Kasumi-1 (cell line): ENCODE measurements at places on chromosomes 2 and 18.

- peak; percentile 94 for DNase-seq
These were observed 25.9 kb upstream of the IMPA2 start for GRCh38 chr18:11955239-11956029.

DNA sequence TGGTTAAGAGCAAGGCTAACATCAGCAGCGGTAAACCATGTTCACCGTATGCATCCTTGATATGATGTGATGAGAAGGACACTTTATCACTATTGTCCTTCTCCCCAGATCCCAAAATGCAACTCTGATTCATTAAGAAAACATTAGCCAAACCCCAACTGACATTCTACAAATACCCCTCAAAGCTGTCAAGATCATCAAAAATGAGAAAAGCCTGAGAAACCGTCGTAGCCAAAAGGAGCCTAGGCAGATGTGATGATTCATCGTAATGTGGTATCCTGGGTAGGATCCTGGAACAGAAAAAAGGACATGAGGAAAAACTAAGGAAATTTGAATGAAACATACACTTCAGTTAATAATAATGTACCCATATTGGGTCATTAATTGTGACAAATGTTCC is 67.3 kb upstream of the ST6GAL2 start:
- no peak for DNase-seq

GRCh38 chr2:57726294-57726693 is 320.3 kb upstream of the VRK2 start:
- no peak for DNase-seq

DNA sequence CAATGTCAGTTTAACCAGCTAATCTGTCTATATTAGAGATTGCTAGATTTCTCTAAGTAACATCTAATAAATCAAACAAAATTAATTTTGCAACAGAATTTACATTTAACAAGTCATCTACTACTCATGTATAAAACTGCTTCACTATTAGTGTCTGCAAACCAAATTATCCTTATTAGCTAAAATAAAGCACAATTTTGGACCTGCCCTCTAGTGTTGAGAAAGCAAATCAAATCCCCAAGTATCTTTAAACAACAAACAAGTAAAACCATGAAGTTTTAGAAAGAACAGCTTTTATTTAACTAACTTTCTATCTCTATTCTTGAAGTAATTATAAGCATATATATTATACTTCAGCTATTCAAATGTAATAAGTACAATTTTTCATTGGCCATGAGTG is 113.1 kb upstream of the SP3 start:
- peak; percentile 33 for DNase-seq

DNA sequence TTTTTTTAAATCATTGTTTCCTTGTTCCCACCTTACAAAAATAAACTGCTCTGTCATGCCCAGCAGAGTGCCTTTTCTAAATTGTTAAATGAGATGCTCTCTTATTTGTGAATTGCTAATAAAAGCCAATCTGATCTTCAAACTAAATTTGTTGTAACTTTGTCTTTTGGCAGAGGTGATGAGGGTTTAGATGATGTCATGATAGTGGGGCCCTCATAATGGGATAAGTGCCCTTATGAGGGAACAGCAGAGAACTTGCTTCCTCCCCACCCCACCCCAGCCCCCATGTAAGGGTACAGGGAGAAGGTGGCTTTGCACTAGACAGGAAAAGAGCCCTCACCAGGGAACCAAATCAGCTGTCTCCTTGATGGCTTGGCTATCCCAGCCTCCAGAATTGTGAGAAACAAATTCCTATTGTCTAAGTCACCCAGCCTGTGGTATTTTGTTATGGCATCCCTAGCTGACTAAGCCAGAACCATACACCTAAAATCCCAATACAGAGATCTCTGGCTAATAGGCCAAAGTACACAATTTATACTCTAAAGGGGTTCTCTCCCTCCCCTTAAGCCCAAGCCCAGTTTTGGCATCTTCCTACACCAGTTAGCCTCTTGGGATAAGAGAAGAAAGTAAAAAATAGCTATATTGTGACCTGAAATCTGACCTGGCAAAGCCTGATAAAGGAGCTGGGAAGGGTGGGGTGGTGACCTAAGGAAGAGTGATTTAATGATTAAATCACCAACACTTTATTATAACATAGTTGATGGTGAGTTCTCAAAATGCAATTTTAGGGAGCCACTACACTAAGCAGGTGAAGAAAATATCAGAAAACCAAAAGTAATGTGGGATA is 40.3 kb upstream of the HNRNPA3 start:
- DNase-seq, result no peak

DNA sequence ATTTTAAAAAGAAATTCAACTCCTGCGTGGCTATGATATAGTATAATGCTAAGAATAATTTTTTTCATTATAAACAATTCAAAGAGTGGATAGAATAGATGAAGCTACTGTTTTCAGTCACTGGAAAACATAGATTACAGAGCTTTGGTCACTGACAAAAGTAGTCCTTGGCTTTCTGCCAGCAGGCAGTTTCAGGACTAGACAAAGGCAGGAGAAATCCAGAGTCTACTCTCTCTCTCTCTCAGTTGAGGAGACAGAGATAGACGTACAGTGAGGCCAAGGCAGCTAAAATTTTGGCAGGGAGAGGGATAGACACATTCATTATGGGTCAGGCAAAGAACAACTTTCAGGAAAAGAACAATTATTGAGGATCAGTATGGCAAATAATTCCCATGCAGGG is 491.4 kb upstream of the CRIM1 start:
- no peak for DNase-seq

GRCh38 chr2:241068136-241068941 is 33.7 kb downstream of the MTERF4 start:
- DNase-seq, result no peak

DNA sequence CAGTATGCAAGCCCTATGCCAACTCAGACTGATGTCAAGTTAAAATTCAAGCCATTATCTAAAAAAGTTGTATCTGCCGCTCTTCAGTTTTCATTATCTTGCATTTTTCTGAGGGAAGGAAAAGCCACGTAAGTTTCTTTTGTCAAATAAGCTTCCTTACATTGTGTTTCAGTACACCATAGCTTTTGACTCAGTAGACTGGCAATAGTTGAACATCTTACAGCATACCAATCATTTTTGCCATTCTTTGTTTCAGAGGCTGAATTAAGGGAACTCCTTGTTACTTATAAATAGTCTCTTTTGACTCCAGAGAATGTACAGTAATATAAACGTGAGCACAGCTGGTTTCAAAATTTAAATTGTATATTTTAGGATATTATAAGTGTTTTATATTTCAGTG is 120.6 kb downstream of the EHBP1 start:
- DNase-seq, result no peak

GRCh38 chr18:7821784-7822183 is 254.7 kb downstream of the PTPRM start:
- DNase-seq, result no peak

DNA sequence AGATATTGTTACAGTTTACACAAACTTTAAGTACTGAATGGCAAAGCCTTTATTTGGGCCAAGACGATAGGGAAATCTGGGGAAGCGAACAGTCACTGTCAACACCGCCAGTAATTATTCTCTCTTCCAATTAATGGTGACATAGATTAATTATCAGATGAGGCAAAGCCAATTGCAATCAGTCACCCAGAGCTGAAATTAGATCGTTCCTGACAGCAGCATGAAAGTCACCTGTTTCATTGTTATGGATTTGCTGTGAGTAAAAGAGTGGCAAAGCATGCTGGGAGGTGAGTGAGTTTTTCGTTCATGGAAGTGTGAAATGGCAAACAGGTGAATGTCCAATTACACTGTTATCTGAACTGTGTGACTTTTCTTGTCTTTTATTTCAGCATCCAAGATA is 164.8 kb upstream of the KLHL14 start:
- no peak for DNase-seq

DNA sequence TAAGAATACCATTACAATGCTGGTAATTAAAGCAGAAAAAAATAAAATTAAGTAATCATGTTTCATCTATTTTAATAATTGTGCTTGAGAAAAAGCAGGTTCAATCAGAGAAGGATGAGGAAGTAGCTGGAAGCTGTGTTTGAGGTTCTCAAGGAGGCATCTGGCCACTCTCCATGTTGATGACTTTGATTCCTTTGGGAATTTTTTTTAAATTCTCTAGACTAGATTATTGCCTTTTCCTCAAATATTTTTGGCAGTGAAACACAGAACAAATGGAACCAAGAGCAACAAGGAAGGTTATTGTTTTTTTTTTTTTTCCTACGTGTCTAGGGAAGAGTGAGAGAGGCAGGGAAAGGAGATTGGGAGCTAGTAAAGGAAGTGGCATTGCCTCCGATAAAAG is 99.9 kb upstream of the NRP2 start:
- DNase-seq, result no peak

DNA sequence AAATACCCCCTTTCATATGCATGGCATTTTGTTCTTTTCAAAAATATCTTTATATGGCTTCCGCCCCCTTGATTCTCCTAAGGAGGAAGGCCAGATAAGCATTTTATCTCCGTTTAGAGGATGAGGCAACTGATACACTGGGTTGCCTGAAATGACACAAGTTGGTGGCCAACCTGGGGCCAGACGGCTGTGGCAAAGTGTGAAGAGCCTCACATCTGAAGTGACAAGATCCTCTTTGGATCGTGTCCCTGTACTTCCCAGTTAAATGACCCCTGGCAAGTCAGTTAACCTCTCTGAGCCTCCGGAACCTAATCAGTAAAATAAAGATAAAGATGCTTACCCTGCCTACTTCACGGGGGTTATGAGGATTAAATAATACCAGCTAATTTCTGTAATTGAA is 4.6 kb downstream of the SETBP1 start:
- no peak for DNase-seq

- DNase-seq, result peak; percentile 17
These were observed 100.5 kb upstream of the MEIS1 start for GRCh38 chr2:66334237-66335029.

GRCh38 chr2:63003351-63003750 is 47.3 kb upstream of the OTX1 start:
- no peak for DNase-seq

DNA sequence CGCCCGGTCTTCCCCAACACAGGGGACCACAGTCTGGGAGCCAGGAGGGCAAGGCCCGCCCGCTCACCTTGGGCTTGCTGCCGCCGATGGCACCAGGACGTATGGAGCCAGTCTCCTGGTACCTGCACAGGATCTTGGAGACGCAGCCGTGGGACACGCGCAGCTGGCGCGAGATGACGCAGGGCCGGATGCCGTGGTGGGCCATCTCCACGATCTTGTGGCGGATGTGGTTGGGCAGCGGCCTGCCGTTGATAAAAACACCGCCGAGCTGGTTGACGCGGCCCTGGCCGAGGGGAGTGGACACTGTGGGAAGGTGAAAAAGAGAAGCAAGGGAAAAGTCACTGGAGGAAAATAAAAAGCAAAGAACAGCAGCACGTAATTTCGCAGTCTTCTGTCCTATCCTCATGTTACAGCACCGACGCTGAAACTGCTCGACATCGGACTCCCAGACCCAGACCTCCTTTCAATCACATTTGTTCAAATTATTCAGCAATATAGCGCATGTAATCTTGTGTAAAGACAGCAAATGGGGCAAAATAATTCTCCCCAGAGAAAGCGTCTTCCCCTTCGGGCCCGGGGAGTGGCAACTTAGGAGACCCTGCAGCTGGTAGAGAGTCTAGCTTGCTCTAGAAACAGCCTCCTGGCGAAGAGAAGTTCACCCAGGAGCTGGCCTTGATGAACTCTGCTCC is 1.7 kb downstream of the PAX3 start:
- no peak for DNase-seq

- no peak for DNase-seq
These were observed 98.1 kb downstream of the ICA1L start for GRCh38 chr2:202773301-202773973.

DNA sequence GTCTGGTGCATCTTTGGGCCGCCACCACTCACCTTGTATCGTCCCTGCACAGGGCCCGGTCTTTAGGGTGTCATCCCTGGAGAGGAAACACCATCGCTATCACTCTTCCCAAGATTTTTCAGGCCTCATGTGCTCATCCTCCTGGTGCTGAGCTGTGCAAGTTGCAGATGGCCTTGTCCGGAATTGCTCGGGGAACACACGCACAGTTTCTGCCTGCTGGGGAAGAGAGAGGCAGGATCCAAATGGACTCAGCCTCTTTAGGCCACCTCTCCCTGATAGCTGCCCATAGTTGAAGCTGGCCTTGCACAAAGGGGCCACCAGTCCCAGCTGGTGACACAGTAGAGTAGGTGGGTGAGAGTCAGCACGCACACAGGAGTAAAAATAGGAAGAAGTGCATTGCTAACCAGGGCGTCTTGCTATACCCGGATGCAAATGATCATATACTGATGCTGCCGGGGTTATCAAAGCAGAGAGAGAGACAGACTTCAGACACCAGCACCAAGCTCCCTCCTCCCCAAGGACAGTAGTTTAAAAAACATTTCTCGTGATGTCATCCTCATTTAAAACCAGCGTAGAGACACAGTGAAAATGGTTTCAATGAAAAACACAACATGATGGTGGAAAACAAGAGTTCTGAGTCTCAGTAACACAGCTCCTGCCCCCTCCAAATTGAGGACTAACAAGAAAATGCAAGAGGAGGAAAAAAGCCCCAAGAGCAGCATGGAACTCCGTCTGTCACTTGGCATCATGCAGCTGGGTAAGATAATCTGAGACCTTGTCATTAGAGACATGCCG is 147.5 kb upstream of the NCK2 start:
- DNase-seq, result no peak

GRCh38 chr2:79993144-79993543 is 311.4 kb downstream of the LRRTM1 start:
- DNase-seq, result peak; percentile 92

DNA sequence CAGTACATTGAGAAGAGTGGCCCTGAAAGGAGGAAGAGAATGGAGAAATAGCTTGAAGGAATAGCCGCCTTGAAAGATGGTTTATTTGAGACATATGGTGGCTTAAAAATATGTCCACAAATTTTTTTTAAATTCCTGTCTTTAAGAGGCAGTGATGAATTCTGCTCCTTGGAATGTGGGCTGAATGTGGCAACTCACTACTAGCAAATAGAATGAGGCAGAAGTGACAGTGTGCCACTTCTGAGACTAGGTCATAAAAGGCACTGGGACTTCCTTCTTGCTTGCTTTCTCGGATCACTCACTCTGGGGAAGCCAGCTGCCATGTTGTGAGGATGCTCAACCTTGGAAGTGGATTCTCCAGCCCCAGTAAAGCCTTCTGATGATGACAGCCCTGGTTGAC is 67.0 kb downstream of the FAM161A start:
- no peak for DNase-seq

DNA sequence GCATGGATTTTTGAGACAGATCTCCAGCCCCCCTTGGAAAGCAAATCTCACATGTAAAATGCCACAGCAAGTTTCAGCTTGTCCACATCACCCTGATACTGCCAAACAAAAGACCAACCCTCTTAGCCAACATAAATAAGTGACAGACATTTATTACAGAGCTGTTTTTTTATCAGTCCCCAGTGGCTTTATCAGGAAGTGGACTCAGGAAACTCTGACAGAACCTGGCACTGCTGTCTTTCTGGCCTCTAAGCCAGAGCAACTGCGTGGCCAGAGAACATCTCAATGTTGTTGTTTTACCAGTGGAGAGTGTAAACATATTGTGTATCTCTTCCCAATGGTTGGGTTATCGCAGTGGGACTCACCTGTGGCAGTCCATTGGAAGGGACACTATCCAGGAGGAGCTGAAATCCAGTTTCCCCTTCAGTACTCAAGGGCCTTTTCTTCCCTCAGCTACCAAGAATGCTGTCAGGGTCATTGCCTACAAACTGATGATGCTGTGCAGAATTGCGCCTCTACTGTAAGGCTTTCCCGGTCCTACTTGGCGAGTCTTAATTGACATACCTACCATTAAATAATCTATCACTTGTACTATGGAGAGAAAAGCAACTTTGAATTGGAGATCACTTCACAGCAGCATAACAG is 22.0 kb downstream of the SLC14A1 start:
- DNase-seq, result no peak
